ENCODE measurements at places on chromosomes 7 and 10.

DNA sequence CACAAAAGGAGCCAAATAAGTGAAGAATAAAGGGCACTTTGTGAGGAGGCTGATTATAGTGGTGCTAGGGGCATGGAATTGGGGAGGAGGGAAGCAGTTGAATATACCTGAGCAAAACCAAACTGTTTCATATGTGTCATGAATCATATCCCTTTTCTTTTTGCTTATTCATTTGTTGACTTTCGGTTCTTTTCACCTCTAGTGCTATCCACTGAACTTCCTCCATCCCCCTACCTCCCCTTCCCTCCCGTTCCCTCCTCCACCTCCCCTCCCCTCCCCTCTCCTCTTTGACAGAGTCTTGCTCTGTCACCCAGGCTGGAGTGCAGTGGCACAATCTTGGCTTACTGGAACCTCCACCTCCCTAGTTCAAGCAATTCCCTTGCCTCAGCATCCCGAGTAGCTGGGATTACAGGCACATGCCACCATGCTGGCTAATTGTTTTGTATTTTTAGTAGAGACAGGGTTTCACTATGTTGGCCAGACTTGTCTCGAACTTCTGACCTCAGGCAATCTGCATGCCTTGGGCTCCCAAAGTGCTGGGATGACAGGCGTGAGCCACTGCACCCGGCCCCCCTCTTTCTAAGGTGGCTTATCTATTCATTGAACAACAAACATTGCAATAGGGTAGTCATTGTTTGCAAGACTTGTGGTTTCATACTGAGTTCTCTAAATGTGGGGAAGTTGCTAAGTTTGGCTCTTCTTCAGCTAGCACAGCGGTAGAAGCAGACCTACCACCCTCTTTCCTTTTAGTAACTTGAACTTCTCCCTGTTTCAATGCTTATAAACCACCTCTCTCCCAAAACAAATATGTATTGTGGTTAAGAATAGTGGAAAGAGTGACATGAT lies 150.4 kb upstream of the PRPS1L1 start:
- DNase-seq = no peak

DNA sequence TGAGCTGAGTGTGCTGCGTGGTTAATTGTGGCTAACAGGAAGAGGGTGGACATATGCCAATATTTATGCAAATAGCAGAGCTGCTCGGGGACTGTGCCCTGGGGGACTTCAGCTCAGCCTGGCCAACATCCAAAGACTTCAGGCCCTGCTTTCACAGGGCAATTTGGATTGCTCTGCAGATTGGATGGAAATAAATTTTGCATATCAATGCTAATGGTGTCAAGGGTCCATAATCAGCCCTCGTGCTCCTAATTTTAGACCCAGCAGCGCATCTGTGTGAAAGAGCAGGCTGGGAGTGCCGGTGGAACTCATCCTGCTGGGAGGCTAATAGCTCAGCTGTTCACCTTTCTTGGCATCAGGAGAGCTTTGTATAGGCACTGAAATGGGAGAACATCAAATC lies 270.1 kb downstream of the TCERG1L start:
- DNase-seq = peak; percentile 4

GRCh38 chr7:6032167-6032566 lies 991 bp downstream of the ANKRD61 start:
- no peak for DNase-seq

- DNase-seq = no peak
Measured at GRCh38 chr7:12054830-12055229, 156.3 kb upstream of the TMEM106B start.

DNA sequence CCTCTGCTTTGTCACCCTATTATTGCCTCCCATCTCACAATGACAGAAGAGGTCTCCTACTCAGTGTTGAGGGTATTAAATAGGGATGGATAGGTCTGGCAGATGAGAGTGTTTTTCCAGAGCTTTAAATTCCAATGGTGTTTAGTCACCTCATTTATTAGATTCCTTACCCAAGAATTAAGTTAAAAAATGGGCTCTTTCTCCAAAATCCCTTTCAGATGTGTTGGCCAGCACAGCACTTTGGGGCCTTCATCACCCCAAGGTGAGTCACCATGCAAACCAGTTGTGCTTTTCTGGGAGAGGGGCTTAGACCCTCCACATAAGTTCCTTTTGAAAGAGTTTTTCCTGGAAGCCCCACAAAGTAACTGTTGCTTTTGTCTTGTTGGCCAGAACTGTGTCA lies 78.4 kb downstream of the CYP26A1 start:
- no peak for DNase-seq

DNA sequence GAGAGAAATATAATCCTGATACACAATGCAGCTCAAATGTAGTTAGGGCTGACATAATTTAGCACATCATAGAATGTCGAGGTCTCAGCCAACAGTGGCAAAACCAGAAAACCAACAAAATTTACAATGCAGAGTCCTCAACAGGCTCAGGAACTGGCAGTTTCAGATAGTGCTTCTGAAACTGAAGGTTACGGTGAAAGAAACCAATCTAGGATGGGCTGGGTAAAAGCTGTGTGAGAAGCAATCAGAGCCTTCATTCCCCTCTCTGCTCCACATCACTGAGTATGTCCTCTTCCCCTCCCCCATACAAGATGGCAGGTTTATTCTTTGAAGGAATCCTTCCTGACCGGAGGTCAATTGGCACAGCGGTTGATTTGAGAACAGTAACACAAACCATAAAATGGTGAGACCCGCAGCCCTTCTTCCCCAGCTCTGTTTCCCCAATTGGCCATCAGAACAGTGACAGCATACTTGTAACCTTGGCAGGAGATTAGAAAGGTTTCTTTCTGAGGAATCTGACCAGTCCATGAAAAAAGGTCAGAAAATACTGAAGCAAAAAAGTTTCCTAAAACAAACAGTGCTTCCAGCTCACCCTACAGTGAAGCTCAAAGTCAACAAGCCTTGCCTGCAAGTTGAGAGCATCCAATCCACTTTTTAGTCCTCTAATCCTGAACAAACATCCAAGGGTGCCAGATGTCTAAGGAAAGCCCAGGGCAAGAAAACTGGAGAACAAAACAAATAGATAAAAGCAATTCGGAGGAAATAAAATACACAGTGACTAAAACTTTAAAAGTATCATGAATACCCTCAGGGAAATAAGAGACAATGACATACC lies 53.9 kb upstream of the IL6 start:
- no peak for DNase-seq

DNA sequence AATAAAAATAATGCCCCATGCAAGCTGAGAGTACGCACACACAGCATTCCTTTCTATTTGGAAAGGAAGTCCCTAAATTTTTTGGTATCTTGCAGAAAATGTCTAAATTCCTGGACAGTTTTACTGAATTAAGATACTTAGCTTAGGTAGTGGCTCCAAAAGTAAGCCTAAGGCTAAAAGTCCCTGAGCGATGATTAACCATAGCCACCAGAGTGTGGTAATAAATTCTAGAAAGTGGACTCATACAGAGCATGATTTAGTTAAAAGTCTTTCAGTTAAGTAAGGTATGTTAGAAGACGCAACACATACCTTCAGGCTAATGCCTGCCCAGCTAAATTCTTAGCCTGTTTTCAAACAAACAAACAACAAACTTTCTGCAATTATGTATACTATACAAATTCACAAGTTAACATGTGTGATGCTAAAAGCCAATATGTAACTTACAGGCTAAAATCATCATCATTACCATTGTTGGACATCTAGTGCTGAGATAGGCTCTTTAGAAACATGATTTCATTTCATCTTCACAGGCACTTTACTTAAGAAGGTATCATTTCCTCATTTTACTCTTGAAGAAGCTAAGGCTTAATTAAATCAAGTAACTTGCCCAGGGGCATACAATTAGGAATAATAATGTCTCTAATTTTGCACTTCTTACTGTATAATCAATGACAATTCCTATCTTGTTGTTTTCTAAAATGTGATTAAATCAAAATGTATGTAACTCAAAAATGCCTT lies 261.4 kb upstream of the YAE1 start:
- no peak for DNase-seq

DNA sequence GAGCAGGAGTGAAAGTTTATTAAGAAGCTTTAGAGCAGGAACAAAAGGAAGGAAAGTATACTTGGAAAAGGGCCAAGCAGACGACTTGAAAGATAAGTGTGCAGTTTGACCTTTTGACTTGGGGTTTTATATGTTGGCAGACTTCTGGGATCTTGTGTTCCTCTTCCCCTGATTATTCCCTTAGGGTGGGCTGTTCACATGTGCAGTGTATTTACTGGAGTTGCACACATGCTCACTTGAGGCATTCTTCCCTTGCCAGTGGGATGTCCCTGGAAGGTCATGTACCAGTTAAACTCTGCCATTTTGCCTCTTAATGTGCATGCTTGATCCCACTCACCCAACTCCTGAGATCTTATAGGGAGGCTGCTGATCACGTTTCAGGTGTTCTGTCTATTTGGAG lies 23.4 kb upstream of the ARHGAP12 start:
- no peak for DNase-seq

DNA sequence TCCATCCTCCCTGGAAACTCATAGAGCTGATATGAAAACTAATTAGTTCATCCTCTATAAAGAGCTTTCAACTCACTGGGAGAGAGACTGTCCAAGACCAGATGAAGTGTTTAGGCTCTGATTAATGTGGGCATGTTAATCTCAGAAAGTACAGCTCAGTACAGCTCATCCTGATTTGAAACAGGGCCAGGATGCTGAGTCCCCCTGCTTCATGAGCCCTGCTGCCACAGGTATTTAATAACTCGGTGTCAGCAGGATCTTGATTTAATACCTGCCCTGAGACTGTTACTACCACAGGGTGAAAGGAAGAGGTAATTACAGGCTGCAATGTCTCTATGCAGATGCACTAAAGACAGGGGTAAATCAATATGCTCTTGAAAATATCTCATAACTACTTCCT lies 10.8 kb downstream of the LMOD2 start:
- DNase-seq = peak; percentile 28

DNA sequence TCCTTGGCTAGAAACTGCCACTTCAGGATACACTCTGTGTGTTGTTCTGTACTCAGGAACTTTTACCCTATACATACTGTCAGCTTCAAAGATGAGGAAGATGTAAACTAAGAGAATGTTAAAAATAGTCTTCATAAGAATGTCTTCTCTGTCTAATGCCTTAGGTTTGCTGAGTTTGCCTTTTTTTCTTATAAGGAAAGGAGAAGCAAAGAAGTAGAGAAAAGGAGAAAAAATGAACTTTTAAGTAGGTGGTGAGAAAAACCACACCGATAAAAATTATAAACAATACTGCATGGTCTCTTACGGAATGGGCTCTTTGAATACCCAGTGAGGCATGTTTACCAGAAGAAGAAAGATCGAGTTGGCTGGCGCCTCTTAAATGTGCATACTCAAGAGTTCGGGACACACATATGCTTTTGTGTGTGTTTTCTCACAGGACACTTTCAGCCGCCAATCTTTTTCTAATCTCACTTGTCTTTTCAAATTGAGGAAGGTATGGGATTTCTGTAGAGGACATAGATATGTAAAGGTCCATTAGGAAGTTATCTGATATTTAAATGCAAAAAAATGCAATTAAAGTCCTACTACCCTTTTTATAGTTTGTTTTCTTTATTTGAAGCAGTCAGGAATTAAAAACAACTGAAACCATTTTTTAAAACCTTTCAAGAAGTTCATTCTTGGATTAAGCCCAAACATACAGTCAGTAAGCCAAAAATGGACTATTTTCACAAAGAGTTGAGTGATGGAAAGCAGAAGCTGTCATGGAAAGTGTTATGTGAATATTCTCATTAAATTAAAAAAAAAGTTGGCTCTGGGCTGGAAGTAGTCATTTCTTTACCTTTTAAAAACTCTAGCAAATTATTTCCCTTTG lies 100.6 kb upstream of the MDFIC start:
- DNase-seq = no peak

- peak; percentile 32 for DNase-seq
Measured at GRCh38 chr10:114631666-114632417, 26.2 kb downstream of the ABLIM1 start.

DNA sequence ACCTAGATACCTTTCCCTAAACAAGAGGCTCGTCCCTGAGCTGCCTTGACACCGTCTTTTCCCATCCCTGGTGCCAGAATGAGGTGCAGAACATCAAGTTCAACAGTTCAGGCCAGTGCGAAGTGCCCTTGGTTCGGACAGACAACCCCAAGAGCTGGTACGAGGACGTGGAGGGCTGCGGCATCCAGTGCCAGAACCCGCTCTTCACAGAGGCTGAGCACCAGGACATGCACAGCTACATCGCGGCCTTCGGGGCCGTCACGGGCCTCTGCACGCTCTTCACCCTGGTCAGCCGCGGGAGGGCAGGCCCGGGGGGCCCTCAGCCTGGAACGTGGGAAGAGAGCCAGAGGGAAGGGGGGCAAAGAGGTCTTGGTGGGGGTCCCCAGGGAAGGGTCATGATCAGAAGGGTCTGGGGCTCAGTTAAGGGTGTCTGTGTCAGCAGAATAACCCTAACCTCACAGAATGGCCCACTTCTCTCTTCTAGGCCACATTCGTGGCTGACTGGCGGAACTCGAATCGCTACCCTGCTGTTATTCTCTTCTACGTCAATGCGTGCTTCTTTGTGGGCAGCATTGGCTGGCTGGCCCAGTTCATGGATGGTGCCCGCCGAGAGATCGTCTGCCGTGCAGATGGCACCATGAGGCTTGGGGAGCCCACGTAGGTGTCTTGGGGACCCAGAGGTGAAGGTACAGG lies 16.8 kb downstream of the SMO start:
- DNase-seq = no peak

GRCh38 chr7:78345293-78345911 lies 546.8 kb downstream of the PHTF2 start:
- DNase-seq = no peak

GRCh38 chr10:30448092-30448491 lies 14.1 kb downstream of the MAP3K8 start:
- no peak for DNase-seq

DNA sequence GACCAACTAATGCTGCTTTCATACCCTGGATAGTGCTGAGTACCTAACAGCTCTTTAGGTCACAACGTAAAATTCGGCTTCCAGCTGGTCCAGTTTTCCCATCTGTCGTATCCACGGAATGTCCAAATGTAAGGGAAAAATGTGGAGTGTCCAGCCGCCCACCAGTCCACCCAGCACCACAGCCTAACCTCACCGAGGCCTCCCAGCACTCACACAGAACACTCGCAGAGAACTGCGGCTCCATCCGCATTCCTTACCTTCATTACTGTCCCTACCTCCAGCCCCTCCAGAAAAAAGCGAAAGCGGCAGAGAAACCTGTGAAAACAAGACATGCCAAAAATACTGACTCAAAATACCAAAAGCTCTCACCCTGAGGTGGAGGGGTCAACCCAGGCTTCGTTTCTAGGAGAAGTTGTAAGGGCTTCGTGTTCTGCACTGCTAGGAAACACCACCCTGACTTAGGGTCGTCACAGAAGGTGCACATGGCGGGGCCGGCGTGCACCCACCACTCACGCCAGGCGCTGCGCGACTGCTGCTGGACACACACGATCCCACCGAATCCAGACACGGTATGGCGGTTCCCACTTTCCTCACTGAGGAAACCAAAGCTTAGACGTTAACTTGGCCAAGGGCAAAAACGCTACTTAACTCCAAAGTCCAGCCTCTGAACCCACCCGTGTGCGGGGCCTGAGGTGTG lies 73.9 kb downstream of the AMZ1 start:
- DNase-seq = no peak

- no peak for DNase-seq
Measured at GRCh38 chr10:15265056-15265455, 96.6 kb upstream of the NMT2 start.
